ENCODE measurements at places on chromosomes 7 and 10. TPM values are rescaled to one million over a fixed set of nuclear protein-coding genes. Genes with fewer than 3 reads are reported as not detected.

DNA sequence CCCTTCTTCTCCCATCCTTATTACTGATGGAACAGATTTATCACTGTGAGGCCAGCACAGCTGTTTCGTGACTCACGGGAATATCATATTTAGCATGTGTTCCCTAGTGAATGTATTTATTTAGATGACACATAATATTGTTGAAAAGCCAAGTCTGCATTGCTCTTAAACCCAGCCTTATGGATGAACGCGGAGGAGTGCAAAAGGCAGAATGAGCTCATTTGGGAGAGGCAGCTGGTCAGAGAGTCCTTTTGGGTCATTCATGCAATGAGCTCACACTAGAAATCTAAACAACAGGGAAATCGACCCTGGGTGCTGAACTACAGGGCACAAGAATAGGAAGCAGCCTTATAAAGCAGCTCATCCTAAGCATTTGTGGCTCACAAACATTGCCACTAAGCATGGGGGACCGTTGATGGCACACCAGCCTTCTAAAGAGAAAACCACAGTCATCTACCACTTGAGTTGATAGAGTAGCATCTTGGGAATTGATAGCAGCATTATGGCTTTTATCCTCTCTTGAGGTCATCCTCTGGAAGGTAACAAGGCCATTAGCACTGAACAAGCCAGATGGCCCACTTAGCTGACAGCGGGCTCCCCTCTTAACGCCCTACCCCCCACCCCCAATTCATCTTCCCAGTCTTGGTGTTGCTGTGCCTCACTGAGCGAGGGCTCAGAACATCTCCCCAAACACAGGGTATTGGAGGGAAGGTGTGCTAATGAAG lies 32.9 kb upstream of the SDK1 start:
- H3K4me3 ChIP-seq: no peak overlapping the region
- no peaks in the 10 kb centered on the region for H3K27me3 ChIP-seq
- no peak overlapping the region for H3K27ac ChIP-seq
- no peaks in the 10 kb centered on the region for H3K36me3 ChIP-seq
- no peaks in the 10 kb centered on the region for H3K4me1 ChIP-seq

DNA sequence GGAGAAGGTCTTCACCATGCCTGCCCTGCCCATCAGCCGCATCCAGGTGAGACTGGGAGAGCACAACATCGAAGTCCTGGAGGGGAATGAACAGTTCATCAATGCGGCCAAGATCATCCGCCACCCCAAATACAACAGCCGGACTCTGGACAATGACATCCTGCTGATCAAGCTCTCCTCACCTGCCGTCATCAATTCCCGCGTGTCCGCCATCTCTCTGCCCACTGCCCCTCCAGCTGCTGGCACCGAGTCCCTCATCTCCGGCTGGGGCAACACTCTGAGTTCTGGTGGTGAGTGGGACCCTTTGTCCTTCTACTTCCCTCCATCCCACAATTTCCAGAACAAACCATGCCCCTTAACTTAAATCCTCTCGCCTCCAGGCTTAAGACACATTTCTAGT lies 2.5 kb downstream of the PRSS2 start:
- H3K27ac ChIP-seq: no peak overlapping the region
- no peak overlapping the region for H3K4me3 ChIP-seq
- no peaks in the 10 kb centered on the region for H3K36me3 ChIP-seq
- no peaks in the 10 kb centered on the region for H3K4me1 ChIP-seq

GRCh38 chr10:59945590-59945989 lies 39.2 kb upstream of the CCDC6 start:
- H3K27me3 ChIP-seq: no peaks in the 10 kb centered on the region
- no peak overlapping the region for H3K27ac ChIP-seq
- H3K4me1 ChIP-seq: peaks cover 14% of the 10 kb centered on the region
- no peak for DNase-seq

- no peak overlapping the region for H3K27ac ChIP-seq
- no peaks in the 10 kb centered on the region for H3K27me3 ChIP-seq
- no peak overlapping the region for H3K4me3 ChIP-seq
- DNase-seq: peak; percentile 12
- no peaks in the 10 kb centered on the region for H3K4me1 ChIP-seq
- H3K36me3 ChIP-seq: no peaks in the 10 kb centered on the region
Measured at GRCh38 chr7:19121977-19122588, 4.6 kb upstream of the TWIST1 start.

The CALML3 gene
- 0.18 TPM for total RNA-seq

GRCh38 chr7:7709291-7709690 lies 9.1 kb downstream of the RPA3 start:
- no peaks in the 10 kb centered on the region for H3K27me3 ChIP-seq
- H3K27ac ChIP-seq: no peak overlapping the region
- H3K4me1 ChIP-seq: peaks cover 14% of the 10 kb centered on the region

Measured in Caco-2 (cell line).